ENCODE measurements at places on chromosomes 13 and 19.

DNA sequence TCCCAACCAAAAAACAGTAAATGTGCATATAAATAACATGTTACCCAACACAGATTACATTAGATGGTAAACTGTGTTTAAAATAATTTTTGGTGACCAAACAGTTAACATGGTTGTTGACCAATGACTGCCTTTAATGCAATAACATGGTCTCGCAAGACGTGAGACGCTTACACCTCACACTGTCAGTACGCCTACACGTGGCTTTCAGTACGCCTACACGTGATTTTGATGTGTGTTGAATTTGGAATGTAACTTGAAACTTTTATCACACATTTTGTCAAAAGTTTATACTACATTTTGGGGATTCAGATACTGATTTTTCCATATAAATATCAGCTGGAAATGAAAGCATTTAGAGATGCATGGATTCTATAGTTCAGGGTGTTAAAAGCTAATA lies 32.0 kb downstream of the SLC7A9 start:
- DNase-seq = no peak

DNA sequence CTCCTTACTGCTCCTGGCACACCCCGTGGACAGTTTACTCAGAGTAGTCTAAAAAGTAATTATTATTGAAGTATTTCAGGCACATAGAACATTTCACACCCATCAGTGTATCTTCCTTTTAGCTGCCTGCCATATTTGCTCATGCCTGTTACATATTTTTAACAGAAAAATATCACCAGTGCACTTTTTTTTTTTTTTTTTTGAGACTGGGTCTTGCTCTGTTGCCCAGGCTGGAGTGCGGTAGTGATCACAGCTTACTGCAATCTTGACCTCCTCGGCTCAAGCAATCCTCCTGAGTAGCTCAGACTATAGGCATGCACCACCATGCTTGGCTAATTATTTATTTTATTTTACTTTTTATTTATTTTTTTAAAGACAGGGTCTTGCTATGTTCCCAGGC lies 40.7 kb upstream of the GPI start:
- DNase-seq = no peak

DNA sequence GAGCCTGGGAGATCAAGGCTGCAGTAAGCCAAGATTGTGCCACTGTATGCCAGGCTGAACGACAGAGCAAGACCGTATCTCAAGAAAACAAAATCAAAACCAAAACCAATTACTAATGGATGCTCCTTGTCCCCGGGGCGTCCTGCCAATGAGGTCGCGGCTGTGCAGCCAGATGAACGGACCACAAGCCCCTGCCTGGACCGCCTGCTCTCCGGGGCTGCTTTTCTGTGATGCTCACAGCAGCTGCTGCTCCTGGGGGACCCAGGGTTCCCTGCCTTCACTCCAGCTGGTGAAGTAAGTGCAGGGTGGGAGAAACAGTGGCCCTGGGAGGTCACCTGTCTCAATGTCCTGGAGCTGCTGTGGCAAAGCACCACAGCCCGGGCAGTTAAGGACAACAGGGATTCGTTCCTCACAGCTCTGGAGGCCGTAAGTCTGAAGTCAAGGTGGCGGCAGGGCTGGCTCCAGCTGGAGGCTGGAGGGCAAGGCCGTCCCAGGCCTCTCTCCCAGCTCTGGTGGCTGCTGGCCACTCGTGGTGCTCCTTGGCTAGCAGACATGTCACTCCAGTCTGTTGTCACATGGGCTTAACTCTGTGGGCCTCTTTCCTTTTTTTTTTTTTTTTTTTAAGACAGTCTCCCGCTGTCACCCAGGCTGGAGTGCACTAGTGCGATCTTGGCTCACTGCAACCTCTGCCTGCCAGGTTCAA lies 10.1 kb downstream of the COPE start:
- DNase-seq = no peak

DNA sequence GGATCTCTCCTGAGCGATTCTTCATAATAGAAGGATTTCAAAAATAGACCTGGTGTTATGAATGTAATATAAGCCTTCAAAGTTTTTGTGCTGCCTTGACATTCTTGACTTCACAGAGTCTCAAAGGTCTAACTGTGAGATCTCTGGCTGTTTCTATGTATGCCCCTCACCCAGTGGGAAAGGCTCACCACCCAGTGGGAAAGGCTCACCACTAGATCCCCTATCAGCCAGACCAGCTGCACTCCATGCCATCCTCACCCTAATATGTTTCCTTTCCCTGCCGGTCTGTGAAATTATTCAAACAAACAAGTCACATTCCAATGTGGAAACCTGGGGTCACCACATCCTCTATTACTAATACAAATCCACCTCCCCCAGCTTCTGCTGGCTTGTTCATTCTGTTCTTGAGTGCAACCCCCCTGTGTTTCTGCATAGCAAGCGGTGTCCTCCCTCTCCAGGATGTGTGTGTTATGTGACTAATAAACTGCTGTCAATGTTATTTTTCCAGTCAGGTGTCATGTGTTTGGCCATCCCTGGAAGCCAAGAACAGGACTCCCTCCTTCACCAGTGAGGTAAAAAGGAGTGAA lies 13.8 kb upstream of the SLITRK1 start:
- peak; percentile 53 for DNase-seq

- DNase-seq = no peak
Observed at GRCh38 chr13:108662528-108662927, 33.1 kb downstream of the MYO16 start.

DNA sequence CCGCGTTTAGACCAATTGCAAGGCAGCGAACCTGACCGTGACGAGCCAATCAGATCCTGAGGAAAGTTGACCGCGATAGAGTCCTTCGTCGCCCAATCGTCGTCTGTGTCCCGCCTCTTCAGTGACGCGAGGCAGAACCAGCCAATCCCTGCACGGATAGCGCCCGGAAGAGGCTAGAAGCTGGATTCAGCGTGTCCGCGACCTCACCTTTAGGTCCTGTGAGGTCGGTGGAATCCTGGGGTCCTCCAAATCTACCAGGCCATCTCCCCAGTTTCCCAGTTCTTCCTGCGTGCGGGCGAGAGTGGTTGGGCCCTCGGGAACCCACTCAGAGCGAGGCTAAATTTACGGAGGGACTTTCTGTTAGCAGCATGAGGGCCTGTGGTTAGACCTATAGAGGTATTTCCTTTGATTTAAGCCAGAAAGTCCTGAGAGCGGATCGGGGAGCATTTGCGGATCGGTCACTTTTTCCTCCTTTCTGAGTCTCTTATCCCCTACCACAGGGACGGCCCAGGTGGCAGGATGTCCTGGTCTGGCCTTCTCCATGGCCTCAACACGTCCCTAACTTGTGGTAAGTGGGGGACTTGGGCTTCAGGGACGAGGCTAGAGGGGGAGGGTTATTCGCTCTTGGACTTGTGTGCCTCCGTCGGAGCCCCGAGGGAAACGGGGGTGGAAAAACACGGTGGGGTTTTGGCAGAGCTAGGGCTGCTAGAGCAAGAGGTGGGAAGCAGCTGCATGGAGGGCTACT lies at the start of gene MRPS12:
Gene MRPS12 (plus strand): TSS at position 169 of the 745 bp plus-strand sequence. CDS start 351 bp downstream, at position 520.
- peak; percentile 99 for DNase-seq

DNA sequence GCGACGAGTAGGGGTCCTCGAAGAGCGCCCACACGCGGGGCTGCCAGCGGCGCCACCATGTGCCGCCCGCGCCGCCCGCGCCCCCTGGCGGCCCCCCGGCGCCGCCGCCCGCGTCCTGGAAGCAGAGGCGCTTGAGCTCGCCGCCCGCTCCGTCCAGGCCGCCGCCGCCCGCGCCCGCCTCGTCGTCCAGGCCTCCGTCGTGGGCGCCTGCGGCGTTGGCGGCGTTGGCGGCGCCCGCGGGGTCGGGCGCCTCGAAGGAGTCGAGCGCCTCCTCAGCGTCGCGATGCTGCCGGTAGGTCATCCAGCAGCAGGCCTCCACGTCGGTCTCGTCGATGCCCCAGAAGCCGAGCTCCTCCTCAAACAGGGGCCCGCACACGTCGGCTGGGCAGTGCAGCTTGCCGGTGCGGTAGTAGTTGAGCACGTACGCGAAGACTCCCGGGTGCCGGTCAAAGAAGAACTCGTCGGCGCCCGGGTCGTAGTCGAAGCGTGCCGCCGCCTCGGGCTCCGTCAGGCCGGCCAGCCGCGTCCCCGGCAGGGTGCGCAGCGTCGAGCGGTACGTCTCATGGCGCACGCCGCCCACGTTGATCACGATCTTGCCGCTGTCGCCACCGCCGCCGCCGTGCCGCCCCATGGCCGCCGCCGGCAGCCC lies 829 bp downstream of the KCNC3 start:
- no peak for DNase-seq

DNA sequence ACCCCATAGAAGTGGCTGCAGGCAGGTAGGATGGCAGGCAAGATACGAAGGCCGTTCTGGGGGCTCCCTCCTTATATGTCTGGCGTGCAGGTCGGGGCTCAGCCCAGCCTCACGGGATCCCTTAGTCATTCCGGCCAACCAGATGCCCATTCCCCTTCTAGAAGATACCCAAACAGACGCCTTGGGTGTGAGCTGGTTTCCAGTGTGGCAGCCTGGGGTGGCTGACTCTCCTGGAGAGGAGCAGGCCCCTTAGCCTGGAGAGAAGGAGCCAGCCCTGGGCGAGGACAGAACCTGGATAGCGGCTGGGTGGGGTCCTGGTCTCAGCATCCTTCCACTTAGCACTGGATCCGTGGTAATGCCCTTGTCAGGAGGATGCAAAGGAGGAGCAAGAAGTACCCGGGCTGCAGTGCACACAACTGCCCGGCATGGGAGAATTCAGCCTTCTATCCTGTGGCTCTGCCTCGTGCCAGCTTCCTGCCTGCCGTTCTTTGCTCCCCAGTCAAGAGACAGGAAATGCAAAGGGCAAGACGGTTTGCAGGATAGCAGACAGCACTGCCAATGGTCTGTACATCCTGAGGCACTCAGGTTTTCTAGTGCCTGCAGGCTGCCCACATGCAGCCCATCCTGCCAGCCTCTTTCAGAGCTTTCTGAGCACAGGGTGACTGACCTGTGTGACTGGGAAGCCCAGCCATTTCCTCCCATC lies 56.7 kb upstream of the WASF3 start:
- DNase-seq = no peak

- no peak for DNase-seq
Observed at GRCh38 chr19:28652765-28653164, 560.2 kb downstream of the UQCRFS1 start.

DNA sequence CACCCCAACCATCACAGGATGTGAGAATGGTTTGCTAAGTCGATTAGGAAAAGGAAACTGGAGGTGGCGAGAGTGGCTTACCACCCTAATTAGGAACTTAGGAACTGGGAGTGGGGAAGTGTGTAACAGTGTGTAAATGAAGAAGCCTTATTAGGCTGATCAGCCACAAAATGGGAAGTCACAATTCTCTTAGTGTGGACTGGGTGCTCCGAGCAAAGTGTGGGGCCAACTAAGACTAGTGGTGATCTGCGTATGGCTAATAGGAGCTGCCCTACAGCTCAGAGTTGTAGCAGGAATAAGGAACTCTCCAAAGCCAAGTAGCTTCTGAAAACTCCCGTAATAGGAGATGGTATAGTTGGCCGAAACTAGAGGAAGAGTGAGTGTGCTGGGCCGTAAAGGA lies 7.6 kb downstream of the SIGLEC11 start:
- DNase-seq = no peak

Data from astrocyte of the cerebellum (primary cell).